Right hindlimb (tissue), 1 donor: ENCODE measurements at places on chromosomes 5 and 9.

- DNase-seq = peak; percentile 46
Observed at GRCh38 chr5:107389130-107389774, 281.5 kb downstream of the EFNA5 start.

GRCh38 chr5:3077684-3078083 lies 326.2 kb upstream of the IRX2 start:
- no peak for DNase-seq

DNA sequence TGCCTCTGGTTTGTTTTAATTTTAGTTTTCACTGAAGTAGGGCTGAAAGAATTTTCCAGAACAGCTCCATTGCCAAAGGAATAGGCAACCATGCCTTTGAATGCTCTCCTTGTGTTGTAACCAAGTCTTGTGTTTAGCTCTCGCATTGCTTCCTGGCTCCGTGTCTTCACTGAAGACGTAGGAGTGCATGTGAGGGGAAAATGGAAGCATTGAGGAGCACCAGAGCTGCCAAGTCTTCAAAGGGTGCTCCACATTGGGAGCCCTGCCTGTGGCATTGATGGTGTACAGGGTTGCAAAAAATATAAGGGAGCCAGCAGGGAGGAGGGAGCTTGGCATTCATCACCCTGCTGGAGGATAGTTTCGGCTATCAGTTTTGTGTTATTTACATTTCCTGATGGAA lies 86.6 kb downstream of the NTRK2 start:
- peak; percentile 58 for DNase-seq

DNA sequence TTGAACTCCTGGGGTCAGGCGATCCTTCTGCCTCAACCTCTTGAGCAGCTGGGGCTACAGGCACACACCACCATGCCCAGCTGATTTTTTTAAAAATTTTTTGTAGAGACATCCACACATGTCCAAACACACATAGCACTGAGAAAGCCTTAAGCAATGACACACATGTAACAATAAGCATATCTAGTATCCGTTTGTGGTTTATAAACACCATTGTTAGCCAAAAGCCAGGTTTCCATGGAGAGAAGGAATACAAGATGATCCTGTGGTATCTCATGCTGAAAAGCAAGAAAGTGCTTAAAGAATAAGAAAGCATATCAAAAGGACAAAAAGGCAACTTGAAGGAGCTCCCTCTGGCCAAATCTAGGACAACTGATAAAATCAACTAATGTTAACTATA lies 29.7 kb upstream of the SLC1A3 start:
- DNase-seq = no peak

DNA sequence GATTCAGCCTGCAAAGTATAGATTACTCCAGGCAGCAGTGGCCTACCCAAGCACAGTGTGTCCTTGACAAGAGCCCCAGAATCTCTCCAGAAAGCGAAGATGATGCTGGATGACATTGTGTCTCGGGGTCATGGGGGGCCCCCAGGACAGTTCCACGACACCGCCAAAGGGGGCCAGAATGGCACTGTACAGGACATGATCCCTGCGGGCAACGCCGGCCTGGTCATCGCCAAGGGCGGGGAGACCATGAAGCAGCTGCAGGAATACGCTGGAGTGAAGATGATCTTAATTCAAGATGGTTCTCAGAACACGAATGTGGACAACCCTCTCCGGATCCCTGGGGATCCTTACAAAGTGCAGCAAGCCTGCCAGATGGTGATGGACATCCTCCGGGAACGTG lies 107.0 kb upstream of the MTAP start:
- no peak for DNase-seq

DNA sequence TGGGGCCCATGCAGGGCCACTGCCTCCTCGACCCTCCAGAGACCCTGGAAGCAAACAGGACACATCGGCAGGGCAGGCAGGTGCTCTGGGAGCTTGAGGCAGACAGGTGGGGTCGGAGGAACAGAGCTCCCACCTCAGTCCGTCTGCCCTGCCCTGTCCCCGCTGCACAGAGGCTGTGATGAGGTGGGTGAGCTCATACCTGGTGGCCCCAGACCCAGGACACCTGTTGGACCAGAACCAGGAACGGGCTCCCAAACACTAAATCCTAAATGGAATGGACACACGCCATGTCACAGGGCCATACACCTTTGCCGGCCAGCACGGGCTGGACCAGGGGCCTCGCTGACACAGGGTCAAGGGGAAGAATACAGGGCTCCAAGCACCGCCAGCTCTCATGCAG lies 5.5 kb downstream of the SOHLH1 start:
- no peak for DNase-seq

- no peak for DNase-seq
Observed at GRCh38 chr9:72949244-72949582, 3.6 kb downstream of the ALDH1A1 start.

GRCh38 chr5:174693697-174694385 lies 30.5 kb upstream of the MSX2 start:
- DNase-seq = no peak

- DNase-seq = peak; percentile 77
Observed at GRCh38 chr5:144028058-144028457, 142.4 kb downstream of the YIPF5 start.

- no peak for DNase-seq
Observed at GRCh38 chr5:163459462-163459818, 462 bp downstream of the NUDCD2 start.

DNA sequence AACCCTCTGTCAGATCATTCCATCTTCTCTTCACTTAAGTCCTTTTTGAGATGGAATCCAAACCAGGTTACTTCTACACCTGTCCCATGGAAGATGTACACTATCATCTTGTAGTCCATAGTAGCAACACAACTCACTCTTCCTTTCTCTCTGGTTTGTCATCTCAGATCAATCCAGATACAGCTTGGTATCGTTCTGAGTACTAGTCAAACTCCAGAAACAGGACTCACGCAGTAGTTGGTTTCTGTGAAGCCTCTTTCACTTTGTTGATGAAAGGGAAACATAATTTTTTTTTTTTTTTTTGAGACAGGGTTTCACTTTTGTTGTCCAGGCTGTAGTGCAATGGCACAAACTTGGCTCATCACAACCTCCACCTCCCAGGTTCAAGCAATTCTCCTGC lies 484.0 kb downstream of the PRDM9 start:
- DNase-seq = no peak

- no peak for DNase-seq
Observed at GRCh38 chr5:81195335-81195929, 37.7 kb upstream of the CKMT2 start.

DNA sequence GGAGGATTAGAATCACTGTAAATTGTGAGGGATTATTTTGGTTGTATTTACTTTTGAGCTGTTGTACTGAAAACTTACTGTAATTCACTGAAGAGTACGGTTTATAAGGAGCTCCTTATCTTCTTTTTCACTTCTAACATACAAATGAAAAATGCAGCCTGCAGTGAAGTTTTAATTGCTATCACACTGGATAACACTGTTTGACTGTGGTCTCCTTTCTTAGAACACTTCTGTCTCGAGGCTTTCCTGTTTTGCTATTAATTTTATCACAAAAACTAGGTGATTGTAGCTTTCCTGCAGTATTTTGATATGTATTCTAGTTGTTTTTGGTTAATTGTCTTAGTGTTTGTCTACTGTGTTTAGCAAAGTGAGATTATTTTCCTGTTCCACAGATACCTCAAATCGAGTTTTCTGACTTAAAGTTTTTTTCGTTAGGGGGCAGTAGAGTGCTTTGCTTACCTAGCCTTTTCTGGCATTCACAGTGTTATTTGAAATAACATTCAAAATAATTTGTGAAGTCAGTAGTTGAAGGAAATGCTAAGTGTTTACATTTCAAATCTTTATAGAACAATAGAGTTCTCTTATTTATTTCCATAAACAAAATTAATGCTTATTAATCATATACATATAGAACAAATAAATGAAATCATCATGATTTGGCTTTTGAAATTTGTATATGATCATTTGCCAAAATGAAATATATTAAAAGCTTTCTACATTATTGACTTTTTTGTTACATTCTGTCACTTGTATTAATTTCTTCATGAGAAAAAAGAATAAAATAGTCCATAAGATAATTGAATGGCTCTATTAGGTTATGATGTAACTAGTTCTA lies 52.9 kb downstream of the COMMD10 start:
- no peak for DNase-seq

GRCh38 chr5:174667526-174667925 lies 56.9 kb upstream of the MSX2 start:
- DNase-seq = no peak

GRCh38 chr5:11292648-11293356 lies 531.8 kb upstream of the DAP start:
- no peak for DNase-seq

GRCh38 chr9:112380102-112380824 lies at the start of gene HSDL2:
TSS of gene HSDL2 (plus strand) at chr9:112380108. CDS start at chr9:112380164, 56 bp downstream.
- no peak for DNase-seq

- DNase-seq = no peak
Observed at GRCh38 chr5:131264451-131265099, 722 bp downstream of the CDC42SE2 start.
